Stimulated activated CD8-positive, alpha-beta memory T cell treated with anti-CD3 and anti-CD28 coated beads, Interleukin-2, amount 100 ng/mL, for 48 hours (primary cell): ENCODE measurements at places on chromosomes 1 and 21.

DNA sequence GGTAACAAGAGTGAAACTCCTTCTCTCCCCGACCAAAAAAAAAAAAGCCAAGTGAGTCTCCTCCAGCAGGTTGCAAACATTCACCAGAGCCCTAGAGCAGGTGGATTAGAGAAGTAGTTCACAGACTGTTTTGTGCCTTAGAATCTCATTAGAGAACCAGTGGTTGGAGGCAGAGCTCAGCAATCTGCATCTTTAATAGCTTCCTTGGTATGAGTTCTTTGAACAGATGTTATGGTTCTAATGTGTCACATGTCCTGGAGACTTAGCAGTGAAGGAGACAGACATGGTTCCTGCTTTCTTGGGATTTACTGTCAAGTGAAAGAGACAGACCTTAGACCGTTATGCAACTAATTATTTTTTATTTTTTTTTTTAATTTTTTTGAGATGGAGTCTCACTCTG, 26.8 kb downstream of the SESN2 start:
- no peak for DNase-seq

- no peak for DNase-seq
Observed at GRCh38 chr1:167819849-167820683, 93.9 kb downstream of the ADCY10 start.

DNA sequence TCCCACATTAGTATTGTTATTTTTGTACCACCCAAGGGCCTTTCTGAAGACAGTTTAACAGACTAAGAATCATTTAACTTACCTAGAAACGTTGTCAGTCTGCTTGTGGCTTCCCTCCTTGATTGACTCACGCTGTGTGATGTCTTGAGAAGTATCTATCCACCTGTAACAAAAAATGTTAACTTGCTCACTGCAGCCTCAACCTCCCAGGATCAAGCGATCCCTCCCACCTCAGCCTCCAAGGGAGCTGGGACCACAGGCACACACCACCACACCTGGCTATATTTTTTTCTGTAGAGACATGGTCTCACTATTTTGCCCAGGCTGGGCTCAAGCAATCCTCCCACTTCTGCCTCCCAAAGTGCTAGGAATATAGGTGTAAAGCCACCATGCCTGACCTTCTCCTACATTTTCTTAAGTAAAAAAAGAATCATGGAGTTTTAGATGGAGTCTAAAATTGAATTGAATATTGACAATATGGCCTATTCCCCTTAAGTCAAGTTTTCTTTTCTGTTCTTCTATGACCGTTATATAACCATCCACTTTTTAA, 15.6 kb downstream of the SFPQ start:
- no peak for DNase-seq

- no peak for DNase-seq
Observed at GRCh38 chr1:31736675-31737074, 27.5 kb downstream of the ADGRB2 start.

GRCh38 chr1:220800262-220800661, 13.5 kb downstream of the MTARC1 start:
- DNase-seq = no peak

GRCh38 chr1:86887479-86888162, 26.3 kb downstream of the SELENOF start:
- DNase-seq = no peak

- DNase-seq = no peak
Observed at GRCh38 chr21:31343030-31343510, 991 bp downstream of the TIAM1 start.

- DNase-seq = no peak
Observed at GRCh38 chr1:15172405-15173259, 19.1 kb downstream of the TMEM51 start.

DNA sequence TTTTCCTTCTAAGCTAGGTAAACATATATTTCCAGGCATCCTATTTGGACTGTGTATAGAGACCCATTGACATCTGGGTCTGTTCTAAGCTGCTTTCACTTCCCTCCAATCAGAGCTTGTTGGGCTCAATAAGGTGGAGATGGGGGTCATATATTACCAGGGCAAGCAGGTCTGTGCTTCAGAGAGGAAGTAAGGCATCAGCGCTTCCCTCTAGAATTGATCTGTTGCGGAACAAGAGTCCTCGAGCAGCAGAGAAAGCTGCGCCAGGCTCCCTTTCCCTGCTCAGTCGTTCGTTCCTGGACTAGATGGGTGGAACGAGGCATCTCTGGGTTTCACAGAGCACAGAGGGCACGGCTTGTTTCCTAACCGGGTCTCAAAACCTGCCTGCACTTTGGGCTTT, 63.5 kb downstream of the DISC1 start:
- DNase-seq = no peak

DNA sequence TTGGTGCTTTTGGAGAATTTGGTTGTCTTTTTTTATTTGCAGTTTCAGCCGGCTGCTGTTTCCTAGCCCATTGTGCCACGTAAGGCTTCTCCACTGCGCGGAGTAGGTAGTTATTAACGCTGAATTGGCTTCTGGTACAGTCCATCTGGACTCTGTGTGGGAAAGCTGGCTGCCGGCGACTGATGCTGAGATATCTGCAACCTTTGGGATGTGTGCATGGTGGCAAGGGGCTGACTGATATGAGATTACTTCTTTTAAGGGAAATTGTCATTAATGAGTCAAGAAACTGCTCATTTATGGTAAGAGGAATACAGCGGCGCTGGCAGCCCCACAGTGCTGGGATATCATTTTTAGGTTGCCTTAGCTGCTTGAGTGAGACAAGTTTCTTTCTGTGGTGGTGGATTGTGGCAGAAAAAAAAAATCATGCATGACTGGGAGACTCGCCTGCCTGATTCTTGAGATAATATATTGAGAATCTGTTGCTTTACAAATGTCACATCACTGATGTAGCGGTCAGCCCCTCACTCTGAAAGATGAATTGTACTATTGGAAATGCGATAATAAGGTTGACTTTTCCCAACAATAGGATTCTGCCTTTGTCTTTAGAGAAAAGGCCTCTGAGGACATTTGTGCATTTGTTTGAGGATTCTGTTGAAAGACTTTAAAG, 2.5 kb upstream of the ELAVL4 start:
- DNase-seq = no peak

DNA sequence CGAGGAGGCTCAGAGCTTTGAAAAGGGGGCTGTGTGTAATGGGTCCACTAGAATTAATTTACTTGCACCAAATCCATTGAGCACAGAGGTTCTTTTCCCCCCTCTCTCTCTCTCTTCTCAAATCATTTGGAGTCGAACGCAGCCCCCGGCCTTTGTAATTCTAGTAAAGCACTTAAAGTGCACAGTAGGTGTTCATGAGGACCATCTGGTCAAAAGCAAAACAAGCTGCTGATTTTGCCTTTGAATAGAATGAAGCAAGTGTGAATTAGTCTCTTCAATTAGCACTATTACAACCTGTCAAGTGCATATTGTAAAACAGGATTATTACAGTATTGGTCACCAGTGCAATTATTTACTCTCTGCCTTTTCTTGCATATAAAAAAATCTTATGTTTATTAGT, 259.9 kb downstream of the FAF1 start:
- DNase-seq = no peak

- DNase-seq = no peak
Observed at GRCh38 chr1:153643100-153643499, 9.2 kb downstream of the CHTOP start.

DNA sequence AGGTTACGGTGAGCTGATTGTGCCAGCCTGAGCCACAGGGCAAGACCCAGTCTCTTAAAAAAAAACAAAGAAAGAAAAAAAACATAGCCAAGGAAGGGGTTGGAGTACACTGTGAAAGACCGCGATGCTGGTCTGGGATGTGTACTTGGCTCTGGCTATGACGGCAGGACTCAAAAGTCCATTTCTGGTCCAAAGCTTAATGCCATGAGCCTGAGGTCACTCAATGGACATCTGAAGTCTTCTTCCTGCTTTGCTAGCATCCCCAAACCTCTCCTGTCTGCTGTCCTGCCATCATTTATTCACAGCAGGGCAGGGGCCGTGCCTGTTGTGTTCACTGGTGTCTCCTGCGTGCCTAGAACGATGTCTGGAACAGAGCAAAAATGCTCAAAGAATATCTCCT, 1.5 kb upstream of the ARHGEF10L start:
- DNase-seq = no peak

DNA sequence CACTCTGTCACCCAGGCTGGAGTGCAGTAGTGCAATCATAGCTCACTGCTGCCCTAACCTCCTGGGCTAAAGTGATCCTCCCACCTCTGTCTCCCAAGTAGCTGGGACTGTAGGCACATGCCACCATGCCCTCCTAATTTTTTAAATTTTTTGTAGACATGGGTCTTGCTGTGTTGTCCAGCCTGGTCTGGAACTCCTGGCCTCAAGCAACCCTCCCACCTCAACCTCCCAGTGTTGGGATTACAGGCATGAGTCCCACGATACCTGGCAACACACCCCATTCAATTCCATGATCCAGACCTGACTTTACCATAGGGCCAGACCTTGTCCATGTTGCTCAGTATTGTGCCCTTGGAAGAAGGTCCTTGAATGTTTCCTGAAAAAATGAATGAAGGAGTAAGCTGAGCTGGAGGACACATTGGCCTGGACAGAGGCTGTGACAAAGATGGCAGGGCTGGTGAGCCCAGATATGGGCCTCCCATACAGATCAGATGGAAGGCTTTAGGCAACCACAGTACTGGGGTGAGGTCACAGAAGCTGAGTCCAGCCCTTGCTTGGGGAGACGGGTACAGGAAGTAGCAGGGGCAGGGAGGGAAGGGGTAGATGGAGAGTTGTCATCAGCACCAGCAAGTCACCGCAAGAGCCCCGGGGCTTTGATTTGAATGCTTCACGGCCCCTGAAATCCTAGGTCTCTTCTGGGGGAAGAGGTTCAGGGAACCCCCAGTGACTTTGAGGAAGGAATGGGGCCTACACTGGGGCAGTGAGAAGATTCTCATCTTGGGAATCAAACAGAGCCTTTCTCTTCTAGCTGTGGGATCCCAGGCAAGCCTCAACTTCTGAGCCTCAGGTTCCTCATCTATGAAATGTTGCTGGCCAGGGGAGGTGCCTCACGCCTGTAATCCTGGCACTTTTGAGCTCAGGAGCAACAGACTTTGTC, 40.1 kb upstream of the DMBX1 start:
- no peak for DNase-seq

GRCh38 chr1:27136236-27136551, 18.7 kb downstream of the SLC9A1 start:
- DNase-seq = no peak

DNA sequence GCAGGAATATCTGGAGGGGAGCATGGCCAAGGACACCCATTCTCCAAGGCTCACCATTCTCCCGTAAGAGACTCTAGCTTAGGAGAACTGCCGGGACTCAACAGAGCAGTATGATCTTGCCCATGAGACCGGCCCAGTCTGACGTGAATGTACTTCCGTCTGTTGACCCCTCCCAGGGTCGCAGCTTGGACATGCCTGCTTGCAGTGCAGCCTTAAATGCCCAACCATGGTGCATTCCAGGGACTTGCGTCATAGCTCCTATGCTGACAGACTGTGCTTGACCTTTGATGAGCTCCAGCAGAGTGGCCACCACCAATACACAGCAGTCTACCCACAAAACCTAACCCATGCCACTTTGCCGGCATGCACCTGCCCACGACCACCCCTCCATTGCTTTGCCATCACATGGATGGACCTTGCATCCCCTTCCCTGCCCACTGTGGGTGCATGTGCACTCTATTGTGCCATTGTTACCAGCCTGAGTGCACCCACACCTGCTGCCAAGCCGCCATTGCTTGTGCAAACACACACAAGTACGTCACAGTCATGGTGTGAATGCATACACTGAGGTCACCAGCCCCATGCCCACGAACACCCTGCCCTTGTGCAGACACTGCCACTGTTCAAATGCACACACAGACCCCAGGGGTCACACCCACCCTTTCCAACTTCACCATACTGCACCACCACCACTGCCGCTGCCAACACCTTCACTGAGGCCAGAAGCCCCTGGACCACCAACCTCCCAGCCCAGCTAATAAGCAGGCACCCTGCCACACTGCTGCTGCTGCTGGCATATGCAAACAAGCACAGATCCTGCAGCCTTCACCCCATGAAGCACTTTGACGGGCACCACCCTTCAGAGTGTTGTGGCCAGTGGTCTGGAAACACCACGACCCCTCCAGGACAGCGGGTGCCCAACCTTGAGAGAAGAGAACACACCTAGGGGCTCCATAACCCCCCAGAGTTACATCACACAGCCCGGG, 1141.3 kb downstream of the BRINP3 start:
- no peak for DNase-seq

GRCh38 chr21:41186755-41187536, 19.0 kb downstream of the BACE2 start:
- no peak for DNase-seq

GRCh38 chr1:85373378-85373708, 91.6 kb downstream of the DDAH1 start:
- no peak for DNase-seq

DNA sequence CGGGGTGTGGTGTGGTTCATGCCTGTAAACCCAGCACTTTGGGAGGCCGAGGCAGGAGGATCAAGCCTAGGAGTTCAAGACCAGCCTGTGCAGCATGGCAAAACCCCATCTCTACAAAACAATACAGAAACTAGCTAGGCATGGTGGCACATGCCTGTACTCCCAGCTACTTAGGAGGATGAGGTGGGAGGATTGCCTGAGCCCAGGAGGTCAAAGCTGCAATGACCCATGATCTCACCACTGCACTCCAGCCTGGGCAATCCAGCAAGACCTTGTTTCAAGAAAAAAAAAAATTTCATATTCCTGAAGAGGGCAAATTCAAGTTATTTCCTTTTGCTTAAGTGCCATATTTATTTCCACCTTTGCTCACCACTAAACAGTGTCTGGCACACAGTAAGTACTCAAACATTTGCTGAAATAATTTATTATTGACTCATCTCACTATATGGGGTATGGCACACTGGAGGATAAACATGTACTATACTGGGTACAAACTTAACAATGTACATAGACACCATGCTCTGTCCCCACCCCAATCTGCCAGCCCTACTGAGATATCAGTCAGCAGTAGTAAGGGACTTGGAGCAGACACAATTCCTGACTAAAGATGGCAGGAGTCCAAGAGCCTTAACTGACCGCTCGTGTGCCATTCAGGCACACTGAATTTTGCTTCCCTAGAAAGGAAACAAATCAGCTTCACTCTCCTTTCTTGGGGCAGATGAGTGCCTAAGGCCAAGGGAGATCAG, 15.5 kb downstream of the MEAF6 start:
- DNase-seq = no peak

DNA sequence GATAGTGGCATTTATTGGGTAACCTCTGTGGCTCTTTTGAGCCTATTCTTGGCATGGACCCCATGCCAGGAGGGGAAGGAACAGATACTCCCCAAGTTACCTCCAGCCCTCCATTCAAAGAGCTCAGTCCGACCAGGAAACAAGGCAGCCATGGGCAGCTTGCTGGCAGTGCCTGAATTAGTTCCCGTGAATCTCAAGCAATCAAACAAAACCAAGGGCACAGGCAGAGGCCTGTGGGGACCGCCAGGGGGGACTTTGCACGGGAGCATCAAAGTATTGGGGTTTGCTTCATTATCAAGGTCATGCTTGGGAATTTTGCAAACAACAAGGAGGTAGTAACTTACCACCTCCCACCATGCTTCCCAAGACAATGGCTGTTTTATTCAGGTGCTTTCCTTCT, 81.2 kb upstream of the IFFO2 start:
- no peak for DNase-seq

- DNase-seq = no peak
Observed at GRCh38 chr1:201374364-201374763, 3.1 kb downstream of the TNNT2 start.
